ENCODE measurements at places on chromosomes 3 and 15.

- no peak for DNase-seq
These were observed 1006.7 kb upstream of the ALCAM start for GRCh38 chr3:104360038-104360437.

- DNase-seq = no peak
These were observed 243.8 kb upstream of the PEX5L start for GRCh38 chr3:180280555-180280954.

GRCh38 chr3:44674211-44674610 is 25.7 kb downstream of the ZNF35 start:
- no peak for DNase-seq

DNA sequence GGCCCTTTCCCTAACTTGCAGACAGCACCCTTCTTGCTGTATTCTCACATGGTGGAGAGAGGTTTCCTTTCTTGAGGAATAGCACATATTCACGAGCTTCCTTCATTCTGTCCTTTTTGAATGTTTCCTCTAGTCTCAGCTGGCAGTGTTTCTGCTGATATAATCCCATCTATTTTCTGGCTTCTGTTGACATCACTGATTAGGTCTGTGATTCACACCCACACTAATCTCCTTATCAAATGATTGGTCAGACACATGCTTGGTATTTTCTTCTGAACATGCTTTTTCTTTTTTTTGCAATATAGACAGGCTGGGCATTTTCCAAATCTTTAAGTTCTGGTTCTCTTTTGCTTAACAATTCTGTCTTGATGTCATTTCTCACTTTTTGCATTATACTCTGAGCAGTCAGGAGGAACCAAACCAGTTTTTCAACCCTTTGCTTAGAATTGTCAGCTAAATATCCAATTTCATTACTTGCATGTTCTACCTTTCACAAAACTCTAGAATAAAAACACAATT is 65.4 kb downstream of the OXSM start:
- no peak for DNase-seq

DNA sequence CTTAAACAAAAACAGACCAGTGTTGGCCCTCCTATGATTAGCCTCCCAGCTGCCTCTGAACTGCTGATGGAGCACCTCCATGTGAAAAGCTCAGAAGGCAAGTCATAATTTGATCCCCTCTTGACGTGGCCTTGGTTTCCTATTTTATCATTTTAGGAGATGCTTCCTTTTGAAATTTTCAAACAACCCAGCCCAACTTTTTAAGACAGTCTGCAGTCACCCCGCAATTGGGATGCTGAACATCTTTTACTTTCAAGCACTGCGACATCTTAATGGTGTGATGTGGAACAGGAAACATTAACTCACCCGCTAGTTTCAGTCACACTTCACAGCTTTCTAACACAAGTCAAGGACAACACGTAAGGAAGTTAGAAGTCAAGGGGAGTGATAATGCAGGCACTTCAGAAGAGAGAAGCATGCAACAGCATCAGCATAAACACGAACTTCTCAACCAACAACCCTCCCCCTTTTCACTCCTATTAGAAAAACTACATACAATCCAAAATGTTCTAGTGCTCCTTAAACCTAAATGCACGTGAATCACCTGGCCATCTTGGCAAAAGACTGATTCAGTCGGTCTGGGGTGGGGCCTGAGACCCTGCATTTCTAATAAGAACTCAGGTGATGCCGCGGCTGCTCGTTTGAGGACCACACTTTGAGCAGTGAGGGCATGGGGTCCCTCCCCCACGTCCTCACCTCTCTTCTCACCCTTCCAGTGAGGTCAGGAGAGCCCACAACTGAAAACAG is 161.5 kb downstream of the FOXP1 start:
- no peak for DNase-seq

DNA sequence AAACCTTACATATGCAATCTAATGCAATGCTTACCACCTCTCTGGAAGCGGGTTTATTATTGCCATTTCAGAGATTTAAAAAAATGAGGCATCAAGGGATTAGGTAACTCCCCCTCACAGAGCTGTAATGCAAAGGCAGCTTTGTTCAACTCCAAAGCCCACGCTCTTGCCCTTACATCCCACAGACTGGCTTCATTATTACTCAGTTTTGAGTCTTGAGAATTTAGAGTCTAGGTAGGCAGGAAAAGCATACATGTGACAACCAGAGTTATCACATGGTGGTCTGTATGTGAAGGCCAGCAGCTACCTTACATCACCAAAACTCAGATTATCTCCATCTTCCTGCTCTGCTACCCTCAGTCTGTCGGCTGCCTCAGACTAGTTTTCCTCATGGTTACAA is 326.9 kb downstream of the UACA start:
- no peak for DNase-seq

- no peak for DNase-seq
These were observed 15.9 kb upstream of the HES1 start for GRCh38 chr3:194119831-194120590.

GRCh38 chr3:135449046-135449445 is 516.5 kb upstream of the PPP2R3A start:
- DNase-seq = no peak

GRCh38 chr3:139355476-139355875 is 11.7 kb downstream of the MRPS22 start:
- no peak for DNase-seq

DNA sequence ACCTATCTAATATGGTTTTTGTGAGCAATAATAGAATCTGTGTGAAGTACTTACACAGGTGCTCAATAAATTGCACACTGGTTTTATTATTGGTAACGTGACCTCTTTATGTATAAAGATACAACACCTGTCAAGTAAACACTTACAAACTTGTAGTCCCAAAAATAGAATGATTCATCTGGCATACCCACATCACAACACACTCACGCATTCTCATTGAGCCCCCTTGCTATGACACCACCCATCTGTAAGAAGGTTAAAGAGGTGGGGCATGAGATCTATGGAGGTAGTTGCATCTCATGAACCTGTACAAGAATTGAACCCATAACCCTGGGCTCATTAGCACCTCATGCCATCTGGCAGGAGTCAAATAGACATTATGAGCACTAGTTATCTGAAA is 134.9 kb upstream of the THBS1 start:
- no peak for DNase-seq

Data from left hindlimb (tissue), 1 donor.